ENCODE measurements at places on chromosomes 1 and 21.

DNA sequence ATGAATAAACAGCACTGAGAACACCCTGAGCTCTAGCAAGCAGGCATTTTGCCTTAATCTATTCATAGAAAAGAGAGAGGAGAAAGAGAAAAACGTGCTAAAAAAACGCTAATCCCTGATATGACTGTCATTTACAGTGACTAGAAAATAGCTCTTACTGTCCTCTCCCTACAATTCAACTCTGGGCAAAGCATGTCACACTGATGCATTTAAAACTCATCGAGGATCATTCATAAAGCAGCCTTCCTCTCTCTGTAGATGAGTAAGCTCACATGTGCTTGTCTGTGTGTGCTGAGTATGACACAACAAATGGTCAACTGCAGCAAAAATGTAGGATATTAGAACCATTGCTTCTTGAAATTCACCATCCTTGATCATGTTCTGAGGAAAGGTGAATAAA, 109.0 kb downstream of the SGIP1 start:
- H3K4me3 ChIP-seq: no peak overlapping the region
- no peaks in the 10 kb centered on the region for H3K36me3 ChIP-seq
- H3K27ac ChIP-seq: no peak overlapping the region
- DNase-seq: no peak

DNA sequence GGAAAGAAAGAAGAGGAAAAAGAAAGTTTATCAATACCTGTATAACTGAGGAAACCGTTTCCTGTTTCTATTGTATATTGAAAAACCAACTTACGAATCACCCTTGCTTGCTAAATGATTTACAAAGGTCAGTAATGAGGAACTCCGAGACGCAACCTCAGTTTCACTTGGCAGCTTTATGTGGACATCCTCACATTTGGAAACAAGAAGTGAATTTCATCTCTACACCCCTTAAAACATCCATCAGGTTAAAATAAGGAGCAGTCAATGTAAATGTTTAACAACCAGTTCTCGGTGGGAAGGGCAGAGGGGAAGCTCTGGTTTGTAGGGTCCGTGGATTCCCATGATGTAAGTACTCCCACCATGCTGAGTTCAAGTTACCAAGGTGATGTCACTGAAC, 481.7 kb upstream of the RUNX1 start:
- peaks cover 2% of the 10 kb centered on the region for H3K4me1 ChIP-seq
- H3K4me3 ChIP-seq: no peak overlapping the region
- no peak overlapping the region for H3K27ac ChIP-seq
- H3K27me3 ChIP-seq: no peaks in the 10 kb centered on the region

GRCh38 chr1:33050221-33051076, 13.8 kb upstream of the AK2 start:
- peaks cover 2% of the 10 kb centered on the region for H3K4me1 ChIP-seq
- H3K27ac ChIP-seq: no peak overlapping the region
- H3K27me3 ChIP-seq: no peaks in the 10 kb centered on the region
- no peak for DNase-seq

DNA sequence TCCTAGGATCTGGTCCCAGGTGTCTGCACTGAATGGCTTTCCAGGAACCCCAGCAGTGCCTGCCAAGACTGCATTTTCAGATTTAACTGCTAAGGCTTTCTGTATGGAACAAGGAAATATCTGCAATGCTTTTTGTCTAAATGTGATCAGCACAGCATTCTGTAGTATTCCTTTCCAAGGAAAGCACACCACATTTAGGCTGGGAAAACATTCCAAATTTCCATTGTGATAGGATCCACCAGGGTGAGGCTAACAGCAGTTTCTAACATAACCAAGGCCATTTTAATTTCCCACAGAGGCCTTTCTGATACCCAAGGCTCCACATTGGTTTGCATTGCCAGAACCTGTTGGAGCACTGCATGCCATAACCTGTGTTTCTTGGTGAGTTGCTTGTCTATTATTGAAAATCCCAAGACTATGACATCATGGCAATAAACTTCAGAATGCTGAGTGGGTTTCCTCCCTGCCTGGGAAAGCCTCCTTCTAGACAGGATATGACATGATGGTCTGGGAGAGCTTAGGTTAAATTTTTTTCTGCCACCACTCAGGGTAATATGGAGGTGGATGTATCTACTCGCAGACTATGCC, 23.3 kb upstream of the PTGFRN start:
- no peak overlapping the region for H3K27ac ChIP-seq
- H3K4me1 ChIP-seq: no peaks in the 10 kb centered on the region
- H3K27me3 ChIP-seq: no peaks in the 10 kb centered on the region
- H3K36me3 ChIP-seq: no peaks in the 10 kb centered on the region
- peak; percentile 62 for DNase-seq

- H3K4me3 ChIP-seq: no peak overlapping the region
- no peaks in the 10 kb centered on the region for H3K27me3 ChIP-seq
- H3K36me3 ChIP-seq: no peaks in the 10 kb centered on the region
- H3K4me1 ChIP-seq: no peaks in the 10 kb centered on the region
Observed at GRCh38 chr21:38041493-38041892, 125.2 kb upstream of the KCNJ6 start.

- H3K27ac ChIP-seq: no peak overlapping the region
- DNase-seq: no peak
- no peak overlapping the region for H3K4me3 ChIP-seq
- H3K36me3 ChIP-seq: no peaks in the 10 kb centered on the region
- H3K4me1 ChIP-seq: no peaks in the 10 kb centered on the region
Observed at GRCh38 chr1:244802041-244802440, 33.4 kb upstream of the COX20 start.

GRCh38 chr1:26957306-26957705, 3.0 kb downstream of the KDF1 start:
- no peak for DNase-seq
- H3K4me3 ChIP-seq: no peak overlapping the region
- H3K4me1 ChIP-seq: no peaks in the 10 kb centered on the region

DNA sequence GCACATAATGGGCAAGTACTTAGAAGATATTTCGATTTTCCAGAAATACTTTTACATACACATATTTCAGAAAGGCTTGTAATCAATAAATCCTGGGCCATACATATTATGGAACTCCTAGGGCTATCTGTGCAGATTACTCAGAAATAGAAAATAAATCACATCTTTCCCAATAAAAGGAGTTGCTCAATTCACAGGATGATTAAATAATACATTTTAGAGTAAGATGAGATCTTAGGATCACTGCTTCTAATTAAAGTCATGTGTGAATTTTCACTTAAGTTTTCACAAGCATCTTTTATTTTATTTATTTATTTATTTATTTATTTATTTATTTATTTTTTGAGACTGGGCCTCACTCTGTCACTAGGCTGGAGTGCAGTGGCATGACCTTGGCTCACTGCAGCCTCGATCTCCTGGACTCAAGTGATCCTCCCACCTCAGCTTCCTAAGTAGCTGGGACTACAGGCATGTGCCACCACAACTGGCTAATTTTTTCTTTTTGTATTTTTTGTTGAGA, 144.2 kb downstream of the HIVEP3 start:
- no peaks in the 10 kb centered on the region for H3K36me3 ChIP-seq
- H3K27me3 ChIP-seq: no peaks in the 10 kb centered on the region
- no peak overlapping the region for H3K4me3 ChIP-seq
- no peak for DNase-seq
- H3K27ac ChIP-seq: no peak overlapping the region

DNA sequence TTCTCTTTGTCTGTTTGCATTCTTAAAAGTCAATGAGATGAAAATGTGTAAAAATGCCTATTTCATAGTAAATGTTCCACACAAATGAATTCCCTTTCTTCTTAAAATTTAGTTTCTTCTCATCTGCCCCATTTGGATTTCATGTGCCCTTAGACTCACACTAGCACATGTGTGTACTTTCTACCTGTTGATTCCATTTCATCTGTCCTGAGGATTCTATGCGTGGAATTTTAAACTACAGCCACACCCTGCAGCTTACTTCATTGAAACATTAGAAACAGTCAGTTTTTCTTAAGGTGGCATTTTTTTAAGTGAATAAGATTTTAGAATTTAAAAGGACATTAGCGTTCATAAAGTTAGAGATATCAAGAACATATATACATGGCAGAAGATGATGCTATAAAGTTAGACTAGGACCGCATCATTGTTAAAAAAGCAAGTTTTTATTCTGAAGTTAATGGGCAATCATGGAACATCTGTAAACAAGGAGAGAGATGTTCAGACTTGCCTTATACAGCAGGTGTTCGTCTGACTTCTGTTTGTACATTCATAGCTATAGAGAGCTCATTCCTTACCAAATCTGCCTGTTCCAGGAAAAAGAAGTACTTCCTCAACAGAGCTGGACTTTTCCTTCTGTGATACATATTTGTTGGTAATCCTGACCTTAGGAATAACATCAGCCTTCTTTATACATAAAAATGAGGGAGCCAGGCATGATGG, 3.9 kb upstream of the TUT4 start:
- no peaks in the 10 kb centered on the region for H3K27me3 ChIP-seq
- H3K27ac ChIP-seq: no peak overlapping the region
- DNase-seq: no peak

GRCh38 chr1:202237052-202237451, 43.5 kb downstream of the LGR6 start:
- H3K36me3 ChIP-seq: no peaks in the 10 kb centered on the region
- H3K4me1 ChIP-seq: peaks cover 2% of the 10 kb centered on the region
- H3K4me3 ChIP-seq: no peak overlapping the region
- peak overlapping the region; percentile 6 for H3K27ac ChIP-seq
- no peaks in the 10 kb centered on the region for H3K27me3 ChIP-seq

GRCh38 chr1:201673093-201673492, 134.2 kb downstream of the NAV1 start:
- H3K4me3 ChIP-seq: no peak overlapping the region
- peaks cover 9% of the 10 kb centered on the region for H3K4me1 ChIP-seq
- no peaks in the 10 kb centered on the region for H3K27me3 ChIP-seq
- DNase-seq: no peak
- no peak overlapping the region for H3K27ac ChIP-seq

DNA sequence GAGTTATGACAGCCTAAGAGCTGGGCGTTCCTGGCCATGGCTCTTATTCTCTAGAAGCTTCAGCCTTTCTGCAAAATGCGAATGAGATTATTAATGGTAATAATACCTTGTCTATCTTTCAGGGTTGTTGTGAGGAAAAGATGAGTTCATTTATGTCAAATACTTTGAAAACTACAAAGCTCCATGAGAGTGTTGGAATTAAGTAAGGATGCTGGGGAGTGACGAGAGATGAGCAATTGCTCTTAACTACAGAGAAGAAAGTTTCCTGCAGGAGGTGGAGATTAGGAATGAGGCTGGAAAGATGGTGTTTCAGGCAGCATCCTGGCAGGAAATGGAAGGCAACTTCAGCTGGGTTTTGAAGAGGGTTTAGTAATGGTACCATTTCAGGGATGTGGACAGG, 124.2 kb downstream of the CACNA1E start:
- no peaks in the 10 kb centered on the region for H3K4me1 ChIP-seq
- no peaks in the 10 kb centered on the region for H3K27me3 ChIP-seq

GRCh38 chr1:18907021-18907916, 4.9 kb upstream of the ALDH4A1 start:
- no peak overlapping the region for H3K27ac ChIP-seq
- H3K27me3 ChIP-seq: no peaks in the 10 kb centered on the region
- H3K36me3 ChIP-seq: no peaks in the 10 kb centered on the region
- no peak overlapping the region for H3K4me3 ChIP-seq
- H3K4me1 ChIP-seq: peaks cover 4% of the 10 kb centered on the region
- DNase-seq: peak; percentile 68

All from mesendoderm (in vitro differentiated cells).